Stimulated activated naive CD4-positive, alpha-beta T cell (primary cell): ENCODE measurements at places on chromosomes 3 and 15.

GRCh38 chr3:155192957-155193746 lies 100.3 kb downstream of the STRIT1 start:
- DNase-seq: no peak

- DNase-seq: no peak
Measured at GRCh38 chr3:105093371-105094252, 273.1 kb upstream of the ALCAM start.

GRCh38 chr3:157502916-157503595 lies at the start of gene VEPH1:
Gene VEPH1, minus strand, starts transcription at chr3:157503416. Its CDS starts 8,067 bp downstream, at chr3:157495349.
- DNase-seq: no peak

- DNase-seq: no peak
Measured at GRCh38 chr3:168598250-168598649, 502.5 kb upstream of the GOLIM4 start.

- no peak for DNase-seq
Measured at GRCh38 chr15:48940508-48940907, 23.2 kb downstream of the SHC4 start.

- no peak for DNase-seq
Measured at GRCh38 chr3:176120507-176120906, 1076.8 kb downstream of the TBL1XR1 start.

DNA sequence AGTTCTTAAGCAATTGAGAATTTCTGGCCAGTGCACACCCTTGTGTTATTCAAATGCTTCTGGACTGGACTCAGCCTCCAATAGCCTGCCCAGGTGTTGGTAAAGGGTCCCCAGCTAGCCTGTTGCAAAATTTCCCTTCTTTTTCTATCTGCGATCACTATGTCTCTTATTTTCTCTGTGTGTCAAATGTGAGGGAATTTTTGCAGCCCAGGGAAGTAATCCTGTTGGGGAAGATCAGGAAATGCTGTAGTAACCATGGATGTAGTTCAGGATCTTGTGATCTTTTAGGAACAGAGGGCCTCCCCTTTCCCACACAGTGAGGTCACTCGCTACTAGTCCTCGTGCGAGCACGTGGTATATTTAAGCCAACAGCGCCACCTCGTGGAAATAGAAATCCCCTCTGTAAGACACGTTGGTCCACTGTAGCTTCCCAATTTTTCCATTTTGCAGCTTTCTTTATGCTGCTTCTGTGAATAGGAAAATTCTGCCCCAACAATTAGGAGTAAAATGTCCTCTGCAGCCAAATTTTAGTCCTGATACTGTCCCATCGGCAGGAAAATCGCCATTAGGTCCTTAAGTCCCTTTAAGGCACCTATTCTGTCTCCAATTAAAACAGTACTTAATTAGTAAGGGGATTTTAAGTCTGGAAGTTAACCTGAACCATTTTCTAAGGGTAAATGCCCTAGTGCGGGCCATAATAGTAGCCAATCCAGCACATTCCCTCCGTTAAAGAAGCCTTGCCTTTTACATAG lies 4.0 kb upstream of the SMCO1 start:
- no peak for DNase-seq

- no peak for DNase-seq
Measured at GRCh38 chr15:68732451-68732850, 88.2 kb downstream of the ANP32A start.

- no peak for DNase-seq
Measured at GRCh38 chr3:192887701-192888100, 30.0 kb downstream of the MB21D2 start.

DNA sequence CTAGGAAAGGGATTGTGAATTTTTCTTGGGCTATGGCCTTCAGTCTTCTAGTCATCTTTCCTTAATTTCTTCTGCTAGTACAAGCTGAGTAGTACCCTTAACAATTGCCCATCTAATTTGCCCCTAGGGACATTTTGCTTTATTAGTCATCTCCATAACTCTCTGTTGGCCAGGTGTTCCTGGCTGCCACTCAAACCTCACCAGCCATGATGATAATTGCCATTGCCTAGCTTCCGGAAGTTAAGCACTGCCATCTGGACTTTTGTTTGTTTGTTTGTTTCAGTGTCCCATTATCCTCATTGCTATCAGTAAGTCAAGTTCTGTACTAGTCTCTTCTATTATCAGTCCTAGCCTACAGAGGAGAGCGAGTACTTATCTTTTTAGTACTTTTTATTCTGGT lies 36.6 kb upstream of the UBL7 start:
- no peak for DNase-seq

GRCh38 chr3:53938645-53939044 lies 47.0 kb upstream of the SELENOK start:
- no peak for DNase-seq

- no peak for DNase-seq
Measured at GRCh38 chr3:28958656-28959055, 322.2 kb upstream of the RBMS3 start.

- no peak for DNase-seq
Measured at GRCh38 chr15:25465835-25466234, 27.0 kb upstream of the UBE3A start.

DNA sequence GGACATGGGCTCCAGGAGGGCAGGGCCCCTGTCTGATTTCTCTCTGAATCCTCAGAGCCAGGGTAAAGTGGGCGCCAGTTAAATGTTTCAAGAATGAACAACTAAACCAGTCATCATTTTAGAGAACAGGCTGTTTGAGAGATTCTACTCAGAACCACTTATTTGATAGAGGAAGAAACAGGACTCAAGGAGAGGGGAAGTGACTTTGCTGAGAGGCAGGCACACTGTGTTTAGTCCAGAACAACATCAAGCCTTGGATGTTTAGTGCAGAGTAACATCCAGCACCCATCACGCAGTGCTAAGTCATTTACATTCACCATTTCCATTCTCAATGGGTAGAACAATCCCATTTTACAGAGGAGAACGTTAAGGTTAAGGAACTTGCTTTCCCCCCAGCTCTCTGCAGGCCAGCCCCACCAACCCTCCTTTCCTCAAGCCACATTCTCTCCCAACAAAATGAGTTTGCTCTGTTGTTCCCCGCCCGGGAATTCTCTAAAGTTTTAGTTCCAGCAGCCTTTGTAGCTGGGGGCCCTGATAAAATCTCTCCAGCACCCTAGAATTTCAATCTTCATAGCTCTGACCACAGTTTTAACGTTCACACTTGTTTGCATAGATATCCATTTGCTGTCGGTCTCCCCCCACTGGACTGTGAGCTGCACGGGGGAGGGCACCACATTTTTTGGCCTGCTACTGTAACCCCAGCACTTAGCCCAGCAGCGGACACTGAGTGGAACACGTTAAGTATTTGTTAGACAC lies 962 bp downstream of the NMNAT3 start:
- no peak for DNase-seq

- DNase-seq: no peak
Measured at GRCh38 chr3:9769426-9770275, at the start of gene CAMK1. Gene CAMK1, minus strand, starts transcription at chr3:9769947. Its CDS starts 2,198 bp downstream, at chr3:9767749.

GRCh38 chr15:52417957-52418356 lies 110.7 kb downstream of the MYO5A start:
- no peak for DNase-seq

- no peak for DNase-seq
Measured at GRCh38 chr15:62306851-62307504, 141.9 kb upstream of the C2CD4B start.

- DNase-seq: no peak
Measured at GRCh38 chr3:72303926-72304325, 519.0 kb upstream of the PROK2 start.

DNA sequence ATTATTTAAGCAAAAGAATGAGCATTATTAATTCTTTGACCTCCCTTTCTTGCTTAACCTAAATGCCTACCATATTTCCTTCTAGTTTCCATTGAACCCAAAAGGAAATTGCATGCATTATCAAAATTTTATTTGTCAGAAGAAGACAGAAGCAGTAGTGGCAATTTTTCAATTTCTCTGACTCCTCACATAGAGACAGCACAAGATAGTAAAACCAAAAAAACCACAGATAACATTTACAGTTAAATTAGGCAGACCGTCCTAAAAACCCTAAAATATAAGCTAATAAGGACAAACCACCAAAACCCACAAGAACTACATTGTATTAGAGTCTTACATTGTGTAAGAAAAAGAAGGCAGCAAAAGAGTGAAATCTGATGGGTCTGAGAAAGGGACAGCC lies 27.1 kb downstream of the GOLGB1 start:
- no peak for DNase-seq

GRCh38 chr3:52430416-52430810 lies 14.5 kb downstream of the SEMA3G start:
- no peak for DNase-seq

DNA sequence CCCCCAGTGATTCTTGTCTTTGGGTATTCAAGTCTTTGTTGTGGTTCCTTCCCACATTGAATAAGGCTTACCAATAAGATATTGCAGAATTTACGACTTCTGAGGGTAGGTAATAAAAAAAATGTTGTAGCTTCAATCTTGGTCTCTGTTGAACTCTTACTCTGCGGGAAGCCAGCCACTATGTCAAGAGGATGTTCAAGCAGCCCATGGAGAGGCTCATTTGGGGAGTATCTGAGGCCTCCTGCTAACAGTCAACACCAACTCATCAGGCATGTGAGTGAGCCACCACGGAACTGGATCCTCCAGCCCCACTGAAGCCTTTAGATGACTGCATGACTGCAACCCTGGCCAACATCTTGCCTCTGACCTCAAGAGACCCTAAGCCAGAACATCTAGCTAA lies 3.2 kb upstream of the TBC1D23 start:
- no peak for DNase-seq

- DNase-seq: no peak
Measured at GRCh38 chr15:64548235-64548634, 87.9 kb downstream of the ZNF609 start.

DNA sequence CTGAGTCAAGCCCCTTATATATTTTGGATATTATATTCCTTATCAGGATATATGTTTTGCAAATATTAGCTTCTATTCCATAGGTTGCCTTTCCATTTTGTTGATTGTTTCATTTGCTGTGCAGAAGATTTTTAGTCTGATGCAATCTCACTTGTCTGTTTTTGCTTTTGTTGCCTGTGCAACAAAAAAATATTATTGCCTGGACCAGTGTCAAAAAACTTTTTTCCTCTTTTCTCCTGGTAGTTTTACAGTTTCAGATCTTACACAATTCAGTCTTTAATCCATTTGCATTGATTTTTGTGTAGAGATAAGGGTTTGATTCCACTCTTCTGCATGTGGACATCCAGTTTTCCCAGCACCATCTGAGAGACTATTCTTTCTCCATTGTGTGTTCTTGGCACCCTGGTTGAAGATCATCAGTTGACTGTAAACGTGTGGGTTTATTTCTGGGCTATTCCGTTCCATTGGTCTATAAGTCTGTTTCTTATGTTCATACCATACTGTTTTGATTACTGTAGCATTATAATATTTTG lies 228.9 kb upstream of the NR2E3 start:
- DNase-seq: no peak
